ENCODE measurements at places on chromosomes 3 and 15.

GRCh38 chr15:27089676-27090075 lies 118.7 kb downstream of the GABRG3 start:
- no peak for DNase-seq

- no peak for DNase-seq
Observed at GRCh38 chr3:140995881-140996280, 54.2 kb downstream of the SLC25A36 start.

DNA sequence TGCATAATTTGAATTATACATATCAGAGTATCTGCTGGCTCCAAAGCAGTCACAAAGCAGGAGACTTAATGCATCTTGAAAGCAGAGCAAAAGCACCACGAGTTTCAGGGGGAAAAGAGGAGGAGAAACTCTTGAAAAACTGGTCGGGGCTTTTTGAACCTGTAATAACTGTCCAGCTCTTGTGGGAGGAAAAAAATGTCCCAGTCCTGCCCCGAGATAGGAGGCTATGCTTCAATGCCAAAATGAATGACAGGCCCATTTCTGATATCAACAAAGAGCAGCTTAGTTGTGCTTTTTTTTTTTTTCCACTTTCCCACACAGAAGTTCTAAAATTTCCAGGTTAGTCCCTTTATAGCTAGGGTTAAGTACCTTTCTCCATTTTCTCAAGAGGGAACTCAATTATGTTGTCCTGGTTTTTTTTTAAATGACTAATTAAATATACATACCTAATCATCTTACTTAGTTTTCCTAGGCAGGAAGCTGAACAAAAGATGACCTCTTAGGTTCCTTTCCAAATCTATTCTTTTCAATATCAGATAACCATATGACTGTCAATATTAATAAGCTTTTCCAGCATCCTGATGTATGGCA lies 120.2 kb downstream of the TFDP2 start:
- no peak for DNase-seq

GRCh38 chr3:128254066-128254590 lies 100.8 kb downstream of the EEFSEC start:
- DNase-seq, result no peak

GRCh38 chr3:32022947-32023346 lies 41.4 kb downstream of the ZNF860 start:
- no peak for DNase-seq

- DNase-seq, result peak; percentile 70
Observed at GRCh38 chr15:43249699-43250203, 17.0 kb downstream of the TGM5 start.

- no peak for DNase-seq
Observed at GRCh38 chr15:91156175-91156726, 56.2 kb downstream of the SV2B start.

DNA sequence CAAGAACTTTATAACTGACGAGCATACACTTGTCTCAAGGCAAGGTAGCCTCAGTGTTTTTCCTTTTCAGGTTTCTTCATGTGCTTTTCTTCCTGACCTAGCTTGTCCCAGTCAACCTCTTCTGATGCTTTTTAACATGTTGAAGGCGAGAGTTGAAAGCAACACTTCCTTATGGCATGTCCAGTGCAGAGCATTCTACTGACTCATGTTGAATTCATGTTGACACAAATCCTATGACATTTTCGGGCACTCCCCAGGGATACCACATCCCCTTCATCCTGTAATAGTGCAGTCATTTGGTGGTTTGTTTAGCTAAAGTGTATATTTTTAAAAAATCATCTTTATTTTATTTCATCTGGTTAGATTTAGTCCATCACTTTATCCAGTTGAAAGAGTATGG lies 75.9 kb upstream of the CBLB start:
- DNase-seq, result peak; percentile 21

GRCh38 chr3:94564247-94564646 lies 501.4 kb downstream of the NSUN3 start:
- no peak for DNase-seq

DNA sequence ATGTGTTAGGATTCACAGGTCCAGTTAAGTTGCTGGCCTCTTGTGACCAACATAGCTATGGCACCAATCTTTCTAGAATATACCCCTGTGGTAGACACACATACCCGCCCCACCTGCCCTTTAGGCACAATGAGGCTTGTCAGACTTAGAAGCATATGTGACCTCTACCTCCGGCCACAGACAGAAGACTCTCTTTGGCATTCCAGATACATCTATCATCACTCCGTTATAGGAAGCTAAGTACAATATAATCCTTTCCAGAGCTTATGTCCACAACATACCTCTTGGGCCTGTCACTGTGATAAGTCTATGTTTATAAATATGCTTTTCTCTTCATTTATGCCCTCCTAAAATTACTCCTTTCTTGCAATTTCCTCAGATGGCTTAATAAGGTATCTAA lies 39.8 kb downstream of the CD47 start:
- DNase-seq, result no peak

- peak; percentile 39 for DNase-seq
Observed at GRCh38 chr3:124878561-124879336, 8.4 kb downstream of the ITGB5 start.

DNA sequence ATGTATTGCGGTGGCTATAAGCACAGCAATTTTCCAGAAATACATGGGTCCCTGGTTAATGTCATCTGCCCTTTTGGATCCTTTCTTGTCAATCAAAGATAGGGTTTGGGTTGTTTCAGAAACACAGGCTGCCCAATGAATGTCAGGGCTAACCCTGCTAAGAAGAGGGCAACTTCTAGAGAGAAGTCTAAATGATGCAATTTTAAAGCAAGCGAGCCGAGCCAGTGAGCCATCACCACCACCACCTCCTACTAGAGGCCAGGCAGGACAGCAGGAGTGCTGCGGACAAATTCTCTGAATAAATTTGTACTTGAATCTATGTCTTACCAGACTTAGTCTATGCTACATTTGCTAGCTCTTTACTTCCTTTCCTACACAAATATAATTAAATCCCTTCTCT lies 248.4 kb downstream of the CTNNB1 start:
- no peak for DNase-seq

DNA sequence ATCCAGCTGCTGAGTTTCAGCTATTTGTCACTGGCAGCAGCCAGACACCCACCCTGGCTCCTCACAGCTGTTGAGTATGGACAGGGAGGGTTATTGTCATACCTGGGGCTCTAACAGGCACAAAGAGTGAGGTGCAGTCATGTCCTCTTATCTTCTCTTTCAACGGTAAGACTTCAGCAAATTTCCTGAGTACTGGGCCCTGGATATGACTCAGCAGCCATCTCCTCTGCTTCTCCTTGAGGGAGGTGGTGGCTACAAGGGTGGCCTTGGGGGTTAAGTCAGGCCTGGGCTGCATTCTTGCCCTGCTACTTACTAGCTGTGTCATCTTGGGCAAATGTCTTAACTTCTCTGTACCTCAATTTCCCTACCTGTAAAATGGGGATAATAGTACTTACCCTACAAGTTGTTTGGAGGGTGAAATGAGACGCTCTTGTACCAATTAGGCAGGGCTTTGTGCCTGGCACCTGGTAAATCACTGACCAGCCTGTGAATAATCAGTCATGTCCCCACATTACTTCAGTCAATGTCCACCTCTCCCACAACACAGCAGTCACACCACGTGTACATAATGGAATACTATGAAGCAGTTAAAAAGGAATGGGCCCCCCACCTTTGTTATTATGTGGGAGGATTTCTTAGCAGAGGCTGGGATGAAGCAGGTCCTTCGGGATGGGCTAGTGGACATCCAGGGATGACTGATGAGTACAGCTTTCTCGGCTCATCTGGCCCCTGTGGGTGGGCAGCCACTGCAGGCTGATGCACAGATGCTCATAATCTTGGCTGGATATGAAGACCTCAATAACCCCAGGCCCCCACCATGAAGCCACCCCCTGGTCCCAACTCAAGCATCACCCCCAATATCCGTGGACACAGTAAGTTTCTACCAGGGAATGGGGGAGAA lies 528.8 kb downstream of the SHQ1 start:
- no peak for DNase-seq

DNA sequence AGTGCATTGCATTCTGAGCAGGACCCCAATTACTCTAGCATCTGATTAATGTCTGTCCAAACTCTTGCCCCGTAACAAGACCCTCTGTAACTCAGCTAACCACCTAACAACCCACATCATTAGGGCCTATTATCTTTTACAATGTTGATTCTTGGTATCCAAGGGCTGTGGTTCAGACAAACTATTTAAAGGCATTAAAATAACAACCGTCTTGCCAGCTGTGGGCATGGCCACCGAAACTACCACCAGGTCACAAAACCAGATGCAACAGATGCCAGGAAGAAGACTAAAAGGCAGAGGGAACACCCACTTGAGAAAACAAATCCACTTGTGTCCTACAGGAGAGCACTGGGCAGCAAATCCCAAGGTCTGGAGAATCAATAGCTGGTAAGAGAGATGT lies 262.9 kb downstream of the ERC2 start:
- DNase-seq, result no peak

DNA sequence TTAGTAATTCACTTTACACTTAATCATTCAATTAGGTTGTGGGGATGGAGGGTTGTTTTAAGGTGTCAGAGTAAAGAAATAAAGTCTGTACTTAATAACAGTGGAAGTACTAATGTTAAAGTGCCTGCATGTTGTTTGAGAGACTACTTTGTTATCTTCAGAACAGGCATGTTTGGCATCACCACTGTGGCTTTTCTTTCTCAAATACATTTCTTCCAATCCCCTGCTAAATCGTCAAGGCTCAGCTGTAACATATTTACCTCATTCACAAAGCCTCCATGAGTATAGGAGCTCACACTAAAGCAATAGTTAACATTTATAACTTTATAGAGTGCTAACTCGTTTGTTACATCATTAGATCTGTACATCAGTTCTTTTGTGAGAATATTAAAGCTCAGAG lies 2.6 kb downstream of the TIMMDC1 start:
- no peak for DNase-seq

DNA sequence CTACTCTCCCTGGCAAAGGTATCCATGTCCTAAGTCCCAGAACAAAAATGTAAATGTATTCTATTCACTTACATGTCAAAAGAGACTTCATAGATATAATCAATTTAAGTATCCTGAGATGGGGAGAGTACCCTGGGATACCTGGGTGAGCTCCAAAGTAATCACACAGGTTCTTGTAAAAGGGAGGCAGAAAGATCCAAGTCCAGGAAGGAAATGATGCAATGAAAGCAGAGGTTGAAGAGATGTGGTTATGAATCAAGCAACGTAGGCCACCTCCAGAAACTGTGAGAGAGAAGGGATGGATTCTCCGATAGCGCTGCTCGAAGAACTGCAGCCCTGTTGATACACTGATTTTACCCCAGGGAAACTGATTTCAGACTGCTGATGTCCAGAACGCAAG lies 93.9 kb upstream of the VGLL3 start:
- DNase-seq, result no peak

GRCh38 chr3:34106879-34107278 lies 308.4 kb downstream of the PDCD6IP start:
- DNase-seq, result peak; percentile 61

- DNase-seq, result no peak
Observed at GRCh38 chr3:128491691-128491940, 1.4 kb downstream of the GATA2 start.

- DNase-seq, result no peak
Observed at GRCh38 chr3:171306631-171307030, 153.6 kb downstream of the TNIK start.

- DNase-seq, result no peak
Observed at GRCh38 chr15:60672400-60672799, 193.5 kb upstream of the ICE2 start.

GRCh38 chr15:50145451-50145872 lies 26.4 kb upstream of the ATP8B4 start:
- DNase-seq, result peak; percentile 43

DNA sequence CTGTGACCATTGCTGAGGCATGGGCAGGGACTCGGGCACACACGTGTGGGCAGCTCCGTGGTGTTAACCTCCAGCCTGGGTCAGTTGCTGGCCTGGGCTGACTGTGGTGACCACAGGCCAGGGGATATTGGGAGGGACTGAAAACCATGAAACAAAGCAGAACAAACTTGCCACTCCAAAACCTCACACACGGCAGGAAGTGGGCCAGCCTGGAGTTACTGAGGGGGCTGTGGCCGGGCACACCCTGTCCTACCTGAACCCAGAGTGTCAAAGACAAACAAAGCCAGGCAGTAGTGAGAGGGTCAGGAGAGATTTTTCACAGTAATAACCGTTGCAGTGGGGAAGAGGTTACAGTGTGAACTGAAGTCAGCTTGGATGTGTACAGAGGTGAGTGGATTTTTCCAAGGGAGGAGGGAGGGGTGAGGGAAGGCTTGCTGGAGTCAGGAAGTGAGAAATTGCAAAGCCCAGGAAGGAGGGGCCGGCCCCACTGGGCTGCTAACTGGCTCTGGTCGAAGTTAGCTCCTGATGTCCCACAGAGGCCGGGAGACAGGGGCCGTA lies 40.0 kb upstream of the ATP10A start:
- peak; percentile 1 for DNase-seq

DNA sequence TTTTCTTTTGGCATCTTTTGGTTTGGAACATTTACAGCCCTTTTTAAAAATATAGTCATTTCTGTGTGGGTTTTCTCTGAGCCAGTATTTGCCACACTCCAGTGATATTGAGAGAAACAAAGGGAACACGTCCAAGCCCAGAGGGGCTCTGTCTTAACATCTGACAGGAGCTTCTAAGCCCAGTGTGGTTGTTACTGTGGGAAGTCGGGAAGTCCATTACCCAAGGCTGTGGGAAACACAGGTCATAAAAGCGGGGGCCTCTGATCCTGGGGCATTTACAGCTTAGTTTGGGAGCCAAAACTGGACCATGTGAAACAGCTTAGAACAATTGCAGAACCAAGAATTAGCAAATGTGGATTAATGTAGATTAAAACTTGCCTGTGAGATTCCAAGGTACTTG lies 123.0 kb downstream of the PTPRG start:
- no peak for DNase-seq

DNA sequence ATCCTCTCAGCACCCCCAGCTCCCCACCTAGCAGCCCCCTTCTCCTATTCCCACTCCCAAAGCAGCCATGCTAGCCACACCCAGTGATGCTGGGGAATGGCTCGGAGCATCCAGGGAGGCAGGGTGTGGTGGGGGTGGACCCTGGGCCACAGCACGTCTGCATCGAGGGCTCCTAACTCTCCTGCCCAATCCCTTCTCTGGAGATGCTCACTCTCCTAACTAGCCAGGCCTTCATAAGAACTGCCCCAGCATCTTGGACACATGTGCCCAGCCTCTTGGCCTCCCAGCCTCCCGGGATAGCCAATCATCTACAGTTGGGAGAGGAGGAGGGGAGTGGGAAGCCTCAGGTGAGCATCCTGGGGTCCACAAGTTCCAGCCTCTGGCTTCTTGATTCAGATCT lies 2.7 kb downstream of the PCBP4 start:
- DNase-seq, result no peak

GRCh38 chr15:85282504-85283115 lies 97.8 kb upstream of the AKAP13 start:
- no peak for DNase-seq

GRCh38 chr15:63323798-63324563 lies 46.6 kb downstream of the APH1B start:
- DNase-seq, result no peak

Data from inflammatory macrophage treated with lipopolysaccharide for 1 hour (primary cell).